ENCODE measurements at places on chromosomes 11 and 22.

DNA sequence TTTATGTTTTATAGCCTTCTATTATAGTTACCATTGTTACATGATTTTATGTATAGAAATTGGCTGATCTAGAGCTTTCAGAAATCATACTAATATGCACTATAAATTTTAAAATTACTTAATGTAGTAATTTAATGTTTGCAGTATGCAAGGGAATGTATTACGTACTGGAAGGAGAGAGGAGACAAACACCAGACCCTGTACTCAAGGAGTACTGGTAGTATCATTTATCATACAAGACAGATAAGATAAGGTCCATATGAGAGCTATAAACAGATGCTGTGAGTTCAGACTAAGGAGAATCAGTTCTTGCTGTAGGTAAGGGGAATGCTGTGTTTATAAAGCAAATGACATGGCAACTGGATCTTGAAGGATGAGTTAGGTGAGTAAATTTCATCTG lies 765 bp downstream of the BCO2 start:
- no peak for DNase-seq

DNA sequence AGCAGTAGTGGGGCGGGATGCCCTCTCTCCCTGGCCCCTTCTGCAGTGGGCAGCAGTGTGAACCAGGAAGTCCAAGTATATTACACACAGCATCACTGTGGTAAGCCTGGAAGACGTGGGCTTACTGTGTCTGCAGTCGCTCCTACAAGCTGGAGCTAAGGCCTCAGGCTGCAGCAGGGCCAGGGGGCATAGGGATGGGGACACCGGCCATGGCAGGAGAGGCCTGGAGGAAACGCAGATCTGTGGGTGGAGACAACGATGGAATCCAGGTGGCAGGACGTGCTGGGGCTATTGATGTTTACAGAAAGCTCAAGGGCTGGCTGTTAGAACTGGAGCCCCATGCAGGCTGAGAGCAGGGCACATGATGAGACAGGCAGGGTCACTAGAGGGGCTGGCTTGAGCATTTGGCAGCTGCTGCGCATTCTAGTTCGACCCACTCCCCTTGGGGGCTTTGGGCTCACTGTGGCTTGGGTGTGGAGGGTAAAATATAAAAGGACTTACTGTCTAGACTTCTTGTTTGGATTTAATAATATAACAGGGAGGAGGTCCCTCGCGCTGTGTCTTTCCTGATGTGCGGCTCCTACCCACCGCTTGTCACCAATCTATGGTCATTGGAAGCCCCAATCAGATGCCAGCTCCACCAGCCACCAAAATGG lies 539.5 kb downstream of the TBC1D22A start:
- DNase-seq: no peak

DNA sequence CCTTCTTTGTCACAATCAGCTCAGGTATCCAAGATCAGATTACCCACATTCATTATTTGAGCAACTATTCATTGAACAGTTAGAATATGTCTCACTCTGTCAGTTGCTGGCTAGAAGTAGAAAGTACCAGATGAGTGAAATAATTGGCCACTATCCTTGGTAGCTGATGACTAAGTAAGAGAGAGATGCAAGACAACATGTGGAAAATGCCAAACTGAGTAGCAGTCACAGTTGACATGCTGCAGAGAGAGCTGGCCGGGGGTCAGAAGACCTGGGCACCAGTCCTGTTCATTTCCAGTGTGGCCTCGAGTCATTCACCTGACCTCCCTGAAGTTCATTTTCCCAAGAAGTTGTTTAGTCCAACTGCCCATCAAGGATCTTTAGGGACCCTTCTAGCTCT lies 22.5 kb upstream of the SMIM35 start:
- no peak for DNase-seq

GRCh38 chr11:61369372-61370348 lies 7.5 kb downstream of the TMEM138 start:
- no peak for DNase-seq

GRCh38 chr11:33651990-33652389 lies 48.6 kb downstream of the C11orf91 start:
- no peak for DNase-seq

GRCh38 chr11:8566613-8567210 lies 27.3 kb downstream of the STK33 start:
- DNase-seq: no peak

- no peak for DNase-seq
Observed at GRCh38 chr22:49439373-49439772, 388.3 kb downstream of the BRD1 start.

DNA sequence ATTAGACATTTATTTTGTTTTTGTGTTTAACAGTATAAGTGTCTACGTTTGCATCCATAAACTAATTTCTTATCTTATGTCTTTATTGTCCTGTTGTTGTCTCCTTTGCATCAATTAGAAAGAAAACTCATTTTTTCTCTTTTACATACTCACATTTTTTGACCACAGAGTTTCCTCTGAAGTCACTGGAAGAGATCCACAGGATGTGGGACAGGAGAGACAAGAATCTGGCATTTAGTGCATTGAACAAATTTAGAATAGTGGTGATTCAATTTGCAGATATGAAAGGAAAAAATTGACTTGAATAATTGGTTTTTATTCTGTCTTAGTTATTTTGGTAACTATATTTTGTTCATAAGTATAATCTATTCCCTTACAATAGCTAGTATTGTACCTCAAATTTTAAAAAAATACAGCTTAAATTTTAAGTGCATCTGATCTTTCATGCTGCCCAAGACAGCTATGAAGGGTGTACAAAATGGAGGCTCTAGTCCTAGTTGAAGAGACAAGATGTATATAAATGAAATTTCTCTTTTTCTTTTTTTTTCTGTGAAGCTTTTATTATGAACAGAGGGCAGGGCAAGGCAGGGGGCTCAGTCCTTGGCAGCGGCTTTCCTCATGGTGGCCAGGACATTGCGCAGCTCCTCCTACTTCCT lies 24.4 kb downstream of the HORMAD2 start:
- DNase-seq: no peak

GRCh38 chr22:44256556-44257485 lies 55.9 kb downstream of the SHISAL1 start:
- no peak for DNase-seq

DNA sequence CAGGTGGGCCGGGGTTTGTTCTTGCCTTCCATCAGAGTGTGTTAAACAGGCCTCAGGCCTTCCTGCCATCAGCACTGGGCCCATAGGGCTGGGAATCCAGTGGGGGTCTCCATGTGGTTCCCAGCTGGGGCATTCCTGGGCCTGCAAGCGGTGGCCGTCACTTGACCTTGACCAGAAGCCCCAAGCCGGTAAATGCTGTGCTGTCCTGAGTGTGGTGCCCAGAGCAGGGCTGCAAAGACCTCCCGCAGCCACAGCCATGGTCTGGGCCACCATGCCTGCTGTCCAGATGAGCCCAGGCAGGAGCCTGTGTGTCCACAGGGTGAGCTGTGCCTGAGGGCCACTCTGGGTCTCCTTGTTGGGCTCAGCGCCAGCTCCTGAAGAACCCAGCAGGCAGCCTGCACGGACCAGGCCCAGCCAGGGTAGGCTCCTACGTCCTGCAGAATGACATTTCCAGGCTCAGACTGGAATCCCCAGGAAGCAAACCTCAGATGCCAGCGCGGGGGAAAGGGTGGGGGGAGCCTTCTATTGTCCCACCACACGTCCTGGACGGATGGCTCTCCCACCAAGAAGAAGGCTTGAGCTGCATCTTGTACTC lies 117.3 kb downstream of the KCNQ1OT1 start:
- DNase-seq: peak; percentile 45

DNA sequence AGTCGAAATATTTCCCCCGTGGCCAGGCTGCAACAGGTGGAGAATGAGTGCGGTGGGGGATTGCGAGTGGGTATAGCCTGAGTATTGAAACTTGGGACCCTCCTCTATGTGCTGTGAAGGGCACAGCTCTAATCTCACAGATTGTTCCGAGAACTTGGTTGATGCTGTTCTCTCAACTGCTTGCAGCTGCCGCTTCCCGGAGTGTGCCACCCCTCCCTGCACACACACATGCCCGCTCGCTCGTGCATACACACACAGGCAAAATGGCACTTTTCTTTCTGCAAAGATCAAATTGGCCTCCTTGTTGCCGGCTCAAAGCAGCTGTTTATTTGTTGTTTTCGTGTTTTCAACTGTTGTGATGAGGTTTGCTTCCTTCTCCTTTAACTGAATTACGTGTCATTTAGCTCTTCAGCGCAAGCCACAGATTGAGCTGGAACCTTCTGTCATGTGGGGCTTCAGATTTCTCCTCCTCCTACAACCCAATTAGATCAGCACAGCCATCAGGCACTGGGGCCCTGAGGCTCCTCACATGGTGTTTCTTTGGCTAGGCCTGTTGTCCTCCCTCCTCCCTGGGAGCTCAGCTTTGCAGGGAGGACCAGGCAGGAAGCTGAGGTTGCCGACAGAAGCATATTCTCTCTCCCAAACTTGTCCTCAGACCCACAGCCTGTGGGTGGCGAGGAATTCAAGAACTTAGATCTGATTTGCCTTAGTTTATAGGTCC lies 13.9 kb upstream of the B3GAT1 start:
- DNase-seq: no peak

GRCh38 chr11:94868468-94868867 lies 100.3 kb downstream of the AMOTL1 start:
- no peak for DNase-seq

DNA sequence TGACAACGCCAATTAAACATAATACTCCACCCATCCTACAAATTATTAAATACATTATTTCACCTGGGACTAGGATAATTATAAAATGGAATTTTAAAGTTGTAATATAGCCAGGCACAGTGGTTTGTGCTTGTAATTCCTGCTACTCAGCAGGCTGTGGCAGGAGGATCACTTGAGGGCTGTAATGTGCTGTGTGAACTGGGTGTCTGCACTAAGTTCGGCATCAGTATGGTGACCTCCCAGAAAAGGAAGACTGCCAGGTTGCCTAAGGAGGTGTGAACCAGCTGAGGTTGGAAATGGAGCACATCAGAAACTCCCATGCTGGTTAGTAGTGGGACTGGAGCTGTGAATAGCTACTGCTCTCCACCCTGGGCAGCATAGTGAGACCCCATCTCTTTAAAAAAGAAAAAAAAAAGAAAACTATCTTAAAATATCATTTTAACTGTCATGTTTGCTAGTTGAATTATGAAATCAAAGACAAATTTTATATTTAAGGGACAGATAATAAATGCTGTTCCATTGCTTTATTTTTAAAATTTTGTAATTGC lies 28.0 kb downstream of the PPP6R2 start:
- DNase-seq: no peak

DNA sequence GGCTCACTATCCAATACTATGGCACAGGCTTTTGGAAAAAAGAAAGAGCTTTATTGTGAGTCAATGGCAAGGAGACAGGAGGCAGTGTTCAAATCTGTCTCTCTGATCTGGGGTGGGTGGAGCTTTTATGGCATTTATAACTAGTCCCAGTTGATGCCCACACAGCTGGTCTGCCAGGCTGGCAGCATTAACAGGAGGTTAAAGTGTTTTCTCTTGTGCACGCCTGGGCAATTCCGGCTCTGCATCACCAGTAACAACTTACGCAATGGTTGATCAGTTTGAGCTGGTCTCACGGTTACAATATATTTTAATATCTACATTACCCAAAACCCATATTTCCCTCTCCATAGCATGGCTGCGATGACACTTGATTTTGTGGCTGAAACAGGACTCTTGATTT lies 15.1 kb upstream of the SMIM38 start:
- no peak for DNase-seq

- no peak for DNase-seq
Observed at GRCh38 chr22:50226875-50227165, 18.0 kb downstream of the TUBGCP6 start.

GRCh38 chr11:1262172-1263006 lies 39.5 kb downstream of the MUC5B start:
- peak; percentile 81 for DNase-seq

GRCh38 chr11:27187075-27187847 lies 146.6 kb downstream of the BBOX1 start:
- DNase-seq: no peak

GRCh38 chr11:32090545-32091370 lies at the start of gene RCN1:
TSS of gene RCN1 (plus strand) at chr11:32091074. CDS start at chr11:32091197, 123 bp downstream.
- DNase-seq: peak; percentile 88

- peak; percentile 57 for DNase-seq
Observed at GRCh38 chr11:128956401-128957201, 13.9 kb upstream of the TP53AIP1 start.

DNA sequence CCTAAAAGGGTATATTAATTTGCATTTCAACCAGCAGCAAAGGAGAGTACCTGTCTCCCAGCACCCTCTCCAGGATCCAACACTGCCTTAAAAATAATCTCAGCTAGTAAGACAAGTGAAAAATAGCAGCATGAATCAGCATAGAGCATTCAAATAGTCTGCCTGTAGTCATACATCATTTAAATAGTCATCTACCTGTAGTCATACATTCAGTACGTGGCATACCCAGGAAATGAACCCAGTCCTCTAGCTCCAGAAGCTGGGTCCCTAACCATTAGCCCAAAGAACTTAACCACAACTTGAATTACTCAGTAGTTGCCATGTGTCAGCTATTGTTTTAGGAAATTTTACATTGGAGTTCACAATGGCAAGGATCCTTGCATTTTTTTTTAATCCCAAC lies 9.3 kb downstream of the TENM4 start:
- no peak for DNase-seq

Data from endothelial cell (in vitro differentiated cells).